ENCODE measurements at places on chromosomes 6 and 20.

- no peak for DNase-seq
Measured at GRCh38 chr20:32282461-32282860, 5.0 kb downstream of the KIF3B start.

GRCh38 chr20:60215816-60216730, 257.9 kb downstream of the CDH26 start:
- no peak for DNase-seq

DNA sequence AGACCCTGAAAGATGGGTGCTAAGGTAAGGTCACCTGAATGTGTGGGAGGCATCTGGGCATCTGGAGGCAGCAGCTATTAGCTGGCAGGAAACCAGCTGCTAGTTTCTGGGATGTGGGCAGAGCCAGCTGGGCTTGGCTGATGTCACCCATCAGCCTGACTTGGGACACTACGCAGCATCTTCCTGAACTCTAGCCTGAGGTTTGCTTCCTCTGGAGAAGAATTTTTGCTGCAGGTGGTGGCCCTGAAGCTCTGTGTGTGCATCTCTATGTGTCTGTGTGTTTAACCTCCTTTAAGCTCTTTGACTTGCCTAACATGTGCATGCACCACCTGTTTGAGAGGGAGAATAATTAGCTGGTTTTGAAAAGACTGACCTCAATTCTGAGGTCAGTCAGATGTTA, 465.1 kb upstream of the CHD6 start:
- no peak for DNase-seq

DNA sequence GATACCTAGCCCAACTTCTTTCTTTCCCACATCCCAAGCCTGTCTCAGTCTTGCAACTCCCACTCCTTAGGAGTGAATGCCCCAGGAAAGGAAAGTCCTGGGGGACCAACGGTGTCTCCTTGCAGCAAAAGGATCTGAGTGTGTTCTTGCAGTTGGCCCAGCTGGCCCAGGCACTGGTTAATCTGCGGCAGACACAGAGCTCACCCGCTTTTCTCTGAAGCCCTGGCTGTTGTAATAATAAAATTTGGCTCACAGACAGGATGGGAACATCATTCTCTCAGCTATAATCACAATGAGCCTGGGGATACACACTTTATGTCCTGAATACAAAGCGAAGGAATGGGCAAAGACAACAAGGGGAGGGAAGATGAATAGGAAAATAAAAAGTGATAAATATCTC, 287.0 kb upstream of the PRND start:
- peak; percentile 46 for DNase-seq

DNA sequence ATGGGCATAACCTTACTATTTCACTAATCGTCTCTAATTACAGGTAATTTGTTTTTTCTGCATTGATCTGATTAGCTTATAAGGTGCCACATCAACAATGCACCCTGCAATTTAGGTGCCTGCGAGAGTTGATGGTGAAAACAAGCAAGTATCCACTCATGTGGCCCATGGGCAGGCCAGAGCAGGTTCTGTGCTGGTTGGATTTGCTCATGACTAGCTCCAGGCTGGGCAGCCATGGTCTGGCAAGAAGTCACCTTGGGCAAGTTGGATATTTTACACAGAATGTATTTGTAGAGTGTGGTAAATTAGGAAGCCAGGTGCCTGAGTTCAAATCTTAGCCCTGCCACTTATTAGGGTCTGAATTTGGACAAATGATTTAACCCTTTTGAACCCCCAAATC, 25.3 kb downstream of the RAB44 start:
- DNase-seq: no peak

- peak; percentile 19 for DNase-seq
Measured at GRCh38 chr6:145034664-145035063, 700.7 kb downstream of the EPM2A start.

- DNase-seq: no peak
Measured at GRCh38 chr20:60048634-60049521, 90.7 kb downstream of the CDH26 start.

GRCh38 chr6:8170754-8171153, 68.4 kb upstream of the EEF1E1 start:
- DNase-seq: no peak

DNA sequence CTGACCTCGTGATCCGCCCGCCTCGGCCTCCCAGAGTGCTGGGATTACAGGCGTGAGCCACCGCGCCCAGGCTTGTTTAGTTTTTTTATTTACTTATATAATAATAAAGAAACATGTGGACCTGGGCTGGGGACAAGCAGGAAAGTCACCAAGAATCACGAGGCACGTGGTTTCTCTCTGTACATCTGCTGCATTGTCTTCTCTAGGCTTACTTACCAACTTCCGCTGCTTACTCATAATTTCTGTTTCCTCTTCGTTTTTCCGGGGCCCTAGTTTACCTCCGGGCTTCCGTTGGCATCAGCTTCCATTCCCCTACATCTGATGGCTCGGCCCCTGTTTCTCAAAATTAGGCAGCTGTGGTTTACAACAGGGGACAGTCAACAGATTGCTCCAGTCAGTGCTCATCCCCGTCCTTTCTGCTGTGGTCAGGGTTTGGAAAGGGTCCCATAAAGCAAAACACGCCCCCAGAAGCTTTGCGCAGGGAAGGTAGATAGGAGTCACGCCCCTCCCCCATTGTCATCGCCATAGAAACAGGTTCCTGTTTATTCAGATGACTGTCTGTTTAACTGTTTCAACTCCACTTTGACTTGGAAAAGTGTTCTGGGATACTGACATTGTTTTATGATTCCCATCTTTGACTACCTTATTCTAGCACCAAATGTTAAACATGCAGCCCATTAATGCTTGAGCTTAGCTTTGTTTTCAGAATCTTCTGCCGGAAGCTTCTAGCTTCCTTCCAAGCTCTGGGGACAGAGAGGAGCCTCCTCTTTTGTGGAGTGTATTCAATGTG, 31.9 kb upstream of the TXLNB start:
- DNase-seq: peak; percentile 16

GRCh38 chr6:80537118-80537972, 430.9 kb downstream of the BCKDHB start:
- peak; percentile 55 for DNase-seq

DNA sequence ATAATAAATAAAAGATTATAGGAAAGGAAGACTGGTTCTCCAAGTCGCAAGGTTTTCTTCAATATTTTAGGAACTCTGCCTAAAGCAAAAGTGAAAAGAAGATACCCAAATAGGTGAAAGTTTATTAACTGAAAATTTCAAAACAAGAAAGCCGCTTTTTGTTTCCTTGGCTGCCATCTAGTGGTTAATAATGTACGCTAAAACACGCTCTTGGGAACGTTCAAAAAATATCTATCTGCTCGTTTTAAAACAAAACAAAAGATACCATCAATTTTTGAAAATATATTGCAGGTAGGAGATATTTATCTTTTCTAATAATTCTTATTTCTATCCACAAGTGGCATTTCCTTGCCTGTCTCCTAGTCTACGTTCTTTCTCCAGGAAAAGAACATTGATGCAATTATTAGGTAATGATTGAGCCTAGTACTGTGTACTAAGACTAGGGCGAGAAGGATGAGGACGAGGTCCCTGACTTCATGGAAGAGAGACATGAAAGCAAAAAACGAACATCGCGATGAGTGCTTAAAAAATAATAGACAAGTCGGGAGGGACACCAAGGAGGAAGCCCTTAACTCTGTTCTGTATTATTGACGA, 97.2 kb downstream of the SPTLC3 start:
- peak; percentile 81 for DNase-seq

DNA sequence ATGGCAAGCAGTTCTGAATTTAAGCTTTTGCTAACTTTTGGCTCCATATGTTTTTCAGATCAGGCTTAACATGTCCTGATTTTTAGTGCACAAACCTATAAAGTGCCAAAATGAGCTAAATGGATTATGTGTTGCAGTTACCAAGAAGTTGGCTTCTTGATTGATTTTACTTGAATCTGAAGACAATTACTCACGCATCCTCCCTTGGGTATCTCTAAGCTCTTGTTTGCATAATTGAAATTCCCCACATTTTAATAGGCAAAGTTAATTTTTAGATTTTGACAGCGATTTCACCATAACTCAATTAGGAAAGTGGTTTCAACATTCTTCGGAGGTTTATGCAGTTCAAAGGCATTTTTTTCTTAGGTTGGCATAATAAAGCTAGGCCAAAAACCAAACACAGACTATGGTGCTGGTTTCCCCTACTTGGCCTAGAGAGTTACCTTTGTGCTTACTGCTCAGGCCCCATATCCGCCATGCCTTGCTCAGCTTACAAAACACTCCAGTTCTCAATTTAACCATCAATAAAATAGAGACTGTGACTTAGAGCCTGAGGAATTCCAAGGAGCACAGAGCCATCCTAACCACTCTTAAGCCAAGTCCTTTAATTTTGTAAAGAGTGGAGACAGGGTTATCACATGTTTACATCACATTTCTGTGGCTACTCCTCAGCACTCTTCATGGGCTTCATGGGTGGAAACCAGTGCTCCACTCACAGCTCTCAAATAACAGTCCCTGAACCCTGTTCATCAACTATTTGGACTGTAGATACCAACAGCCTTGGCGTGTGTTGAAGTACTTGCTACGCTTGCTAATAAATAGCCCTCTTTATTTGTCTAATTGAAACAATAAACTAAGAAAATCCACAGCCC, 32.1 kb downstream of the LAMA4 start:
- peak; percentile 74 for DNase-seq

- peak; percentile 53 for DNase-seq
Measured at GRCh38 chr20:16821211-16822089, 73.3 kb downstream of the OTOR start.

DNA sequence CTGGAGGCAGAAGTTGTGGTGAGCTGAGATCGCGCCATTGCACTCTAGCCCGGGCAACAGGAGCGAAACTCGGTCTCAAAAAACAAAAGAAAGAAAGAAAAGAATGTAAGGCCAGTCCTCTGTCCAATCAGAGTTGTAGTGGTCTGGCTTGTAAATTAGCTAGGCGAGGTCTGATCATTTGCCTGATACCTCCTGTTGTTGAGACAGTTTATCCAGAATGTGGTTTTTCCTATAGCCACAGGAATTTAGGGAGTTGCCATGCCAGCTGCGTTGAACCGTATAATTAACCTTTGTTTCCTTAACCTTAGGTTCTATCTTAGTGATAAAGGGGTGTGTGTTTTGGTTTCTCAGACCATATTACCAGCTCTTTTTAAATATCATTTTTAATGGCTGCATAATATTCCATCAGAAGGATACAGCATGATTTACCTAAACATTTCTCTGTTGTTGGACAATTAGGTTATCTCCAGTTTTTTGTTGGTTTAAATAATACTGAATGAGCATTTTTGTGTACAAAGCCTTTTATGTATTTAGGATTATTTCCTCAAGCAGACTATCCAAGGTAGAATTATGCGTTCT, 11.7 kb upstream of the PPARD start:
- DNase-seq: no peak

- no peak for DNase-seq
Measured at GRCh38 chr6:89375427-89376267, 23.1 kb upstream of the UBE2J1 start.

- no peak for DNase-seq
Measured at GRCh38 chr6:90080876-90081481, 186.7 kb downstream of the GJA10 start.

GRCh38 chr20:37564016-37564387, 36.3 kb upstream of the BLCAP start:
- DNase-seq: no peak

DNA sequence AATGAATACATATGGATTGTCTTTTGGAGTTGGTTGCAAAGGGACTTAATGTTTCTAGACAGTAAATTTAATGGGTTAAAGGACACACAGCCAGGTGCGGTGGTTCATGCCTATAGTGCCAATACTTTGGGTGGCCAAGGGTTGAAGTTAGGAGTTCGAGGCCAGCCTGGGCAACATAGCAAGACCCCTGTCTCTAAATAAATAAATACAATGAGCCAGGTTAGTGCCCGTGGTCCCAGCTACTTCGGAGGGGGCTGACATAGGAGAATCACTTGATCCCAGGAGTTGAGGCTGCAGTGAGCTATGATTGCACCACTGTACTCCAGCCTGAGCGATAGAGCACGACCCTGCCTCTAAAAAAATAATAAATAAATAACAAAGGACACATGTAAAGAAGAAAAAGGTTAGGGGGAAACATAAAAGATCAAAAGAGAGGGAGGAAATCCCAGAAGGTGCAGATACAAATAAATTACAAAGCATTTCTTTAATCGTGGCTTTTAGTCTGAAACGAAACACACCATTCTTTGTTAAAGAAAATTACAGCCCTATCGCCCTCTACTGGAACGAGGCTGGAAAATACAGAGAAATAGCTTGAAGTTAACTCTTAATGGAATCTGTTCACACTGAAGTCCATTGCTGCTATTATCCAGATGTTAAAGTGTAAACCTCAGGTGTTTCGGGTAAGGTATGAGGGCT, 42.6 kb upstream of the SCML4 start:
- peak; percentile 63 for DNase-seq

- peak; percentile 33 for DNase-seq
Measured at GRCh38 chr6:142537612-142538478, 236.0 kb downstream of the ADGRG6 start.
